ENCODE measurements at places on chromosomes 13 and 19.

DNA sequence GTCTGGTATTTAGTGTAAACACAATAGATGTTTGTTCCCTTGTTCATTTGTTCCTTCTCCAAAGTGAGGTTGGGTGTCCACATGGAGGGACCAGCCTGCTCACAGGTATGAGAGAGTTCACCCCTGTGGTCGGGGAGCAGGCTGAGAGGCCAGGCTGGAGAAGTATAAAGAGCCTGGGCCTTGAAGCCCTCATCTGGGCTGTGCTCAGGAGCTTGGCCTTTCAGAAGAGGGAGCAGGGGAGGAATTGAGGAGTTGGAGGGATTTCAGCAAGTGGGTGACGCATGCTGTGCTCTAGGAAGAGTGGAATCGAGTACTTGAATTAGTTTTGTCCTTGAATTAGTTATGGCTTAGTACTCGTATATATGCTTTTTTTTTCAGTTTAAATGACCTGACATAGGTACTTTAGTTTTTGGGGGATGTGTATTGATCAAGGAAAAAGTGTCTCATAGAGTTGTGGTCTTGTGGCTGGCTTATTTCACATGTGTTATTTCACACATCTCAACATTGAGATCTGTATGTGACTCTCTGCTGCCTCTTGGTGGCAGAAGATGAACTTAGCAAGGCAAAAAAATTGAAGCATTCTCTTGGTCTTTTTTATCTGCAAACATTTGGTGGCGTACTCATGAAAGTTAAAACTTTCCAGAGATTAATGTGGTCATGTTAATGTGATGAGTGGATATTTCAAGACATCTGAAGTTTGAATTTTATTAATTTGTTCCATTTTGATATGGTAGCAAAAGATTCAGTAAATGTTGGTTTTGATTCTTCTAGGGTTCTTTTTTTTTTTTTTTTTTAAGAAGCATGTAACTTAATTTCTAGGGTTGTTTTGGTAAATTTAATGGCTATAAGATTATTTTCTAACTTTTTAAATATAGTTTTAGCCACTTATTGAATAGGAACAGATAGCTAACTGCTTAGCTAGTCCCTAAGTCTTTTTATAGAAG, 54.3 kb downstream of the SLAIN1 start:
- DNase-seq: no peak

GRCh38 chr13:27622881-27623280, 1.2 kb downstream of the POLR1D start:
- DNase-seq: no peak

DNA sequence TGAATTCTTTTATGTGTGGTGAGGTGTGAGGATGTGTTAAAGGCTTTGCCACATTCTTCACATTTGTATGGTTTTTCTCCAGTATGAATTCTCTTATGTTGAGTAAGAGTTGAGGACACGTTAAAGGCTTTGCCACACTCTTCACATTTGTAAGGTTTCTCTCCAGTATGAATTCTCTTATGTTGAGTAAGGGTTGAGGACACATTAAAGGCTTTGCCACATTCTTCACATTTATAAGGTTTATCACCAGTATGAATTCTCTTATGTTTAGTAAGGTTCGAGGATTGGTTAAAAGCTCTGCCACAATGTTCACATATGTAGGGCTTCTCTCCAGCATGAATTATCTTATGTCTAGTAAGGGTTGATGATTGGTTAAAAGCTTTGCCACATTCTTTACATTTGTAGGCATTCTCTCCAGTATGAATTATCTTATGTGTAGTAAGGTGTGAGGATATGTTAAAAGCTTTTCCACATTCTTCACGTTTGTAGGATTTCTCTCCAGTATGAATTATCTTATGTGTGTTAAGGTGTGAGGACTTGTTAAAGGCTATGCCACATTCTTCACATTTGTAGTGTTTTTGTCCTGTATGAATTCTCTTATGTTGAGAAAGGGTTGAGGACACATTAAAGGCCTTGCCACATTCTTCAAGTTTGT, 27.1 kb downstream of the ZNF724 start:
- DNase-seq: no peak

GRCh38 chr19:12156223-12157058, at the start of gene ZNF625:
Gene ZNF625, minus strand, starts transcription at chr19:12156734. Its CDS starts 176 bp downstream, at chr19:12156558.
- DNase-seq: peak; percentile 62

GRCh38 chr13:98781470-98781869, 29.0 kb upstream of the SLC15A1 start:
- DNase-seq: no peak

GRCh38 chr19:29542776-29543175, 17.0 kb downstream of the VSTM2B start:
- DNase-seq: no peak

- no peak for DNase-seq
Observed at GRCh38 chr19:6250024-6250615, 29.7 kb downstream of the MLLT1 start.

- no peak for DNase-seq
Observed at GRCh38 chr19:14059093-14059480, 2.8 kb downstream of the PALM3 start.

DNA sequence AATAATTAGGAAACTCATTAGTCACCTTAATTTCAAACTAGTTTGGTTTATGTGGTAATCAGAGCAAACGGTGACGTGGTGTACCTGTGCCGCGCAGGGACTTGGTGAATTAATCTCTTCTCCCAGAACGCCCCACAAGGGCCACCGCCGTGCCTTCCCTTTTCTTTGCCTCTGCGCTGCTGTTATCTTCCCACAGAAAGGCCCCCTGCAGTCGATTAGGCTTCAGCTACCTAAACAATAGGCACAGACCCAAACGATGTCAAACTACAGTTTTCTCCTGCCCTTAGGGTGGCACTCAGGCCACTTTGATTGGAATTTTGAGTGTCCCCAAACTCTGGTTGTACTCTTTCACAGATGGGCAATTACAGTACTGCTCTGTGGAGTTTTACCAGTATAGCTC, 115.5 kb downstream of the GGACT start:
- DNase-seq: no peak

DNA sequence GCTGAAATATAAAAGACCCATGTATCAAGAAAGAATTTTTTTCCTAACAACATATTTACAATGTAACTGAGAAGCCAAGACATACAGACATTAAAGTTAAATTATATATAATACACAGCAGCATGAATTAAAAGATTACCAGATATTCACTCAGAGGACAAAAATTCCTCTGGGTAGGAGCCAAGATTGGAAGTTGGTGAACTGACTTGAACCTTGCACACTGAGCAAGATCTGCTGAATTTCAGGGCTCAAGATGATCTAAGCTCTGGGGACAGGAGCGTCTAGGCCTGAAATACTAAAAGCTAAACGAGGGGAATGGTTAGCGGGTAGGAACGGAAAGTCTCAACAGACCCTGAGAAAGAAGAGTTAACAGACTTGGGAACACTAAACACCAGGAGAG, 8.5 kb downstream of the FOXO1 start:
- DNase-seq: no peak

- DNase-seq: no peak
Observed at GRCh38 chr19:48663667-48664066, 9.2 kb downstream of the NTN5 start.

DNA sequence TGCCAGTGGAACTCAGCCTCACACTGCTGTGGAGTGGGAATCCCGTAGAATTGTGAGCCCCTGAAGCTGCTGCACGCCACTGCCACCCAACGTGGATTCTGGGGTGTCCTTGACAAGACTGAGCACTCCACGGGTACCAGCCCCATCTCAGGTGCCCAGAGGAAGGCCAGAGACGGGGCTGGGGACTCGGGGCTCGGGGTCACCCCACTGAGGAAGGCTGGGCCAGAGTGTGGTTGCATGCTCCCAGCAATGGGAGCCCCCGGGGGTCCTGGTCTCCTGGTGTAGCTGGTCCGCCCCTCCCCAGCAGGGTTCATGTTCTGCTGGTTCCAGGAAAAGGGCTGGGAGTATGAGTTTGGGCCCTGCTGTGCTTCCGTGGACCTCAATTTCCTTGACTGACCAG, 15.2 kb downstream of the DAPK3 start:
- DNase-seq: no peak

- DNase-seq: no peak
Observed at GRCh38 chr19:19460761-19461265, 54.5 kb downstream of the TSSK6 start.

GRCh38 chr19:7832009-7832408, 2.0 kb downstream of the EVI5L start:
- no peak for DNase-seq

DNA sequence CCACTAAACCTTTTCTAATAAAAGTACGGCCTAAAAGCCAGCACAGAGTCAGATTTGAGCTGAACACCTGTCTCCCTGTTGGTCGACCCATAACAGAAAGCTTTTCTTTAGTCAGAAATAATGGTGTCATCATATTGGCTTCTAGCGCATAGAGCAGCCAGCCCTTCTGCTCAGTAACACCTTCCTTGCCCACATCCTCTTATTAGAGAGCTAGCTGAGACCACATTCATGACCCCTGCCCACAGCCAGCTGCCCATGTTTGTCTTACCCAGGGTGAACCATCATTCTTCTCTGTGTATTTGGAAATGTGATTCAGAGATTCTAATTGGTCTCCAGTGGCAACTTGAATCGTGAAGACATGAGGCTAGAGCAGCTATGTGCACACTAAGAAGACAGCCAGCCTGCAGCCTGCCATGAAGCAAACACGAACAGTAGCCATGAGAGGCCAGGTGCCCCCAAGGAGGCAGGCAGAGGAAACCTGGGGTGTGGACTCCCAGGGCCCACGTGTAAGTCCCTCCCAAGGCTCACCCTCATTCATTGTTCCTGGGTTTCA, 82.3 kb upstream of the PDCD5 start:
- DNase-seq: no peak

GRCh38 chr19:35458731-35459391, 10.8 kb downstream of the FFAR2 start:
- no peak for DNase-seq

DNA sequence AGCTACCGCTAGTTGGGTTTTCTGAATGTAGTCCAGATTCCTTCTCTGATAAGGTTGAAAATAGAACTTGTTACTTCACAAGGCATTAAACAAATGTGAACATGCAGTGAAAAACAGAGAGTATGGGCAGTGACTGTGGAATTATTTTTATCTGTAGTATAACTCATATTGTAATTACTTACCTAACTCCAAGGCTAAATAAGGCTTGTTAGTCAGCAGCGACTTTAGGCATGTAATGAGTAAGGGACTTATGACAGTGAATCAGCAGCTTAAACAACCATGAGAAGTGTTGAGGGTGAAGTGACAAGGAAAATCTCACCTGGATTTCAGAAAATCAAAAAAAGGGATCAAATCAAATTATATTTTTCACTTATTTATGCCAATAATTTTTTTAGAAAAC, 1719.5 kb upstream of the MIR17HG start:
- no peak for DNase-seq

GRCh38 chr19:6375411-6376010, at the start of gene PSPN:
Gene PSPN, minus strand, starts transcription at chr19:6375933. Its CDS starts 84 bp downstream, at chr19:6375849.
- no peak for DNase-seq

GRCh38 chr19:51138549-51138979, 3.5 kb upstream of the SIGLEC7 start:
- no peak for DNase-seq

DNA sequence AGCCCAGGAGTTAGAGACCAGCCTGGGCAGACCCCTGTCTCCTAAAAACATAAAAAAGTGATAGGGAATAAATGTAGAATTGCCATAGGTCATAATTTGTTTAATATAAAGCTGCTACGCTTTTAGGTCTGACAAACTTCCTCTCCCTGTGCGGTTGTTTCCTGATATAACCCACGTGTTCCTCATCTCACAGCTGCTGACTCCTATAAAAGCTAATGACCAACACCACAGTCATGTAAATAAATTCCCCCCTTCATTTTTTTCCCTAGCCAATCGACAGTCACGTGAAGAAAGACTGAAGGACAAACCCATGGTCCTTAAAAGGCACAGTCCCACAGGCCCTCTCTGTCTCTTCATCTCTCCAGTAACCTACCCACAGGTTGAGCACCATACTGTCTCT, 27.5 kb downstream of the ZNF266 start:
- no peak for DNase-seq

- DNase-seq: no peak
Observed at GRCh38 chr13:76213423-76213904, 577.3 kb downstream of the LMO7 start.

DNA sequence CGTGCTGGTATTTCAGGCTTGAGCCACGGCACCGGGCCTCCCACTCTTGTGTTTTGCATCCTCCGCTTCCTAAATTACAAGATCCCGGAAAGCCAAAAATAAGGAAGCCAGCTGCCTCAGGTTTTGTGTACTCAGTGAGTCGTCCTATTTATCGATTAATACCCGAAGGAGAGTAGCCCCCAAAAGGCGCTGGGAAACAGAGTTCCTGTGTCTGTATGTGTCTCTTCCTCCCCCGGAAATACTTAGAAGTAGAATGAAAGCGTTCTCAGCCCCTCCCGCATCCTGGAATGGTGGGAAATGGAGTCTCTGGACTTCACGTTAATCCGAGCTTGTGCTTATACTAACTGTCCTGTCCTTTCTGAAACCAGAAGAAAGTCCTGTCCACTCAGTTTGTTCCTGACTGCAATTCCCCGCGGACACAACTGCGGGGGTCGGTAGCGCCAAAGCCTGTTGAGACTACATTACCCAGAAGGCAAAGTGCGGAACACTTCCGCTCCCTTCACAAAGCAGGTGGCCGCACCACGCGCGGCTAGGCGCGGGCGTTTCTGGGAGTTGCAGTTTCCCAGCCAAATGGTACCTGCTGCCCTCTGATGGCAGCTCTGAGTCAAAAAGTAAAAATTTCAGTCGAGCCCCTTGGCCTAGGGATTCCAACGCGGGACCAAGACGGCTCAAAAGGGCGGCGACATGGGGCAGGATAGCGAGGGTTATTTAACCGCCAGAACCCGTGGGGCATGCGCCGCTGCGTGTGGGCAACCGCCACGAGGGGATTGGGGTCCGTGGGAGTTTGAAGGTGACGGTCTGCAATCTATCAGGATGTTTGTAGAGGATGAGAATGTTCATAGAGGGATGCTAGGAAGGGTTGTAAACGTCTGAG, 2.2 kb upstream of the GSK3A start:
- peak; percentile 80 for DNase-seq

DNA sequence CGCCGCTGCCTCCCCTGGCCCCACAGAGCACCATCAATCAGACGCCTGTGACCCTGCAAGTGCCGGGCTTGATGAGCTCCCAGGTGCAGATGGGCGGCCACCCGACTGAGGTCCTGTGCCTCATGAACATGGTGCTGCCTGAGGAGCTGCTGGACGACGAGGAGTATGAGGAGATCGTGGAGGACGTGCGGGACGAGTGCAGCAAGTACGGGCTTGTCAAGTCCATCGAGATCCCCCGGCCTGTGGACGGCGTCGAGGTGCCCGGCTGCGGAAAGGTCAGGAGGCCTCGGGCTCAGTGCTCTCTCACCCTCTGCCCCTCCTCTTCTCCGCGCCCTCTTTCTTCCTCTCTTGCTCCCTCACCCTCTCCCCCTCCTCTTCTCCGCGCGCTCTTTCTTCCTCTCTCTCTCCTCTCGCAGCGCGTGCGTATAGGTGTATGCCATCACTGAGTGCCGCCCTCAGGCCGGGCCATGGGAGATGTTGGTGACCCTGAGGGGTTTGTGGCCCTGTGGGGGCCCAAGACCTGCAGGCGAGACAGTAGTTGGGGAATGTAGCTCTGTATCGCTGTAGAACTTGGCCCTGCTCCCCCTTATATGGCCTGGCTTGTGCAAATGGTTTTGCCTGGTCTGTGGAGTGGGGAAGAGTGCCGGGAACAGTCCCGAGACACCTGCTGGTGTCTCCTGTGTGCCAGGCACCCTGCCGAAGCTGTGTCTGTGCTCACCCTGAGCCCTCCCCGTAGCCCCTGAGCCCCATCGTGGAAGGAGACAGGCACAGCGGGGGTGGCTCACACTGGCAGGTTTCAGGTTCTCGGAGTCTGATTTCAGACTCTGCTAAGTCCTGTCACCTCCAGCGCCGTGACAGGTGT, 5.4 kb upstream of the EPN1 start:
- no peak for DNase-seq

- DNase-seq: no peak
Observed at GRCh38 chr13:95559100-95559499, 6.6 kb downstream of the CLDN10 start.

- no peak for DNase-seq
Observed at GRCh38 chr19:47111006-47111621, 2.5 kb downstream of the ZC3H4 start.

Data from NCI-H2081 treated with DMSO at 0.1 percent for 48 hours (cell line).